GM23338 (cell line): ENCODE measurements at places on chromosomes 3 and 15. TPM values are rescaled to one million over a fixed set of nuclear protein-coding genes. Genes with fewer than 3 reads are reported as not detected.

DNA sequence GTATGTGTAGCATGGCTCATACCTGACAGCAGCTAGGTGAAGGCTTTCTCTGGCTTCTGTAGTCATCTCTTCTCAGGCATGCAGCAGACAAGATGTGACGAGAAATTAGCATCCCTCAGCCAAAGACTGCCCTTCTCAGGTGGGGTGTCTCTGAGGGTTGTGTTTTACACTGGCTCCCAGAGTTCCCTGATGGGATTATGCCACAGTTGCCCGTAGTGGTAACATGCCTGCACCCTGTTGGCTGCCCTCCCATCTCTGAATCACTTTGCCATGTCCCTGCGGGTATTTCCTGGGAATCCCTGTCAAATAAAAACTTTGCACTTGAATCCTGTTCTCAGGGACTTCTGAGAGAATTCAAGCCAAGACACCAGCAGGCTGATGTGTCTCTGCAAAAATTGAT, 70.5 kb downstream of the LRTM1 start:
- DNase-seq, result no peak

DNA sequence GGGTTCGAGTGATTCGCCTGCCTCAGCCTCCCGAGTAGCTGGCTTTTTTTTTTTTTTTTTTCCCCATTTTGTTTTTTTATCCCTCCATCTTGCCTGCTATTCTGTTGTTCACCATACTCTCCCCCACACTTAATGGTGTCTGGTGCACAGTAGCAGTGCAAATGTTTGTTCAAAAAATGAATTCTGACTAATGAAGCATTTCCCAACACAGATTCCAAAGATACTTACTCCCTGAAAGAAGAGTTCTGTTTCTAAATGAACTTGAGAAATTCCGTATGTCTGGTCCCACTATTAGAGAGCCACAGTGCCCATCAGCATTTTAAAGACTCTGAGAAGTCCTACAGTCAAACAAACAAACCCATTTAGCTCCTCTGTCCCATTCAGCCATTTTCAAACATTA, 9.5 kb downstream of the EDEM1 start:
- no peak for DNase-seq

GRCh38 chr3:52245322-52246263, at the start of gene PPM1M:
Gene PPM1M (plus strand): TSS chr3:52245759. CDS start chr3:52245825, 66 bp downstream.
- peak; percentile 83 for DNase-seq

DNA sequence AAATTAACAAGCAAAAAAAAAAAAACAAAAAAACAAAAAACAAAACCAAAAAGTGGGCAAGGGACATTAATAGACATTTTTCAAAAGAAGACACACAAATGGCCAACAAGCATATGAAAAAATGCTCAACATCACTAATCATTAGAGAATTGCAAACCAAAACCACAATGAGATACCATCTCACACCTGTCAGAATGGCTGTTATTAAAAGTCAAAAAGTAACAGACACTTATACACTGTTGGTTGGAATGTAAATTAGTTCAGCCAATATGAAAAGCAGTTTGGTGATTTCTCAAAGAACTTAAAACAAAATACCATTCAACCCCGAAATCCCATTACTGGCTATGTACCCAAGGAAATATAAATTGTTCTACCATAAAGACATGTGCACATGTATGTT, 222.4 kb upstream of the CD96 start:
- DNase-seq, result no peak

- DNase-seq, result no peak
Observed at GRCh38 chr15:93141371-93141794, 52.4 kb upstream of the RGMA start.

DNA sequence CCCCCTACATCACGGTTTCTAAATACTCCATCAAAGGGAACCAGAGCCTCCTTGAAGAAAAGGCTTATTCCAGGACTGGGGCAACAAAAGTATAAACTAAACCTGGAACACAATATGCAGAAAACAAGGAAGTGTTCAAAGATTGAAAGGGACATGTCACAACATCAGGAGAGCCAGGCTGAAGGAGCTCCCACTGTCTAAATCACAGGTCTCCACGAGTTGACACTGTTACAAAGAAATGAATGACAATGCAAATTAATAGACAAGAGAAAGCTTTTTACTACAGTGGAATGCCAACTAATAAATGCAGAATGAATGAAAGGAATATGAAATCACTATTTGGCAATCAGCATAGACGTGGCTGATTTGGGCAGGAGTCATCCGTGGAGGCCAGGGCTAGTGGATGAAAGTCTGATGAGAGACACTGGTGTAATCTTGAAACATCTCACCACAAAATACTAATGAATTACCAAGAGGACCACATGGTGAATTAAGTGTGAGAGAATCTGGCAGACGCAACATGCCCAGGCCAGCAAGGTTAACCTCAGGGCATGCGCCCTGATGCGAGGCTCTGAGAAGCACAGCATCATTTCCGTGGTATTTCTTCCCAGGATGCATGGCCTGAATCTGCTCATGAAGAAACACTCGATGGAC, 123.8 kb upstream of the TJP1 start:
- DNase-seq, result no peak

DNA sequence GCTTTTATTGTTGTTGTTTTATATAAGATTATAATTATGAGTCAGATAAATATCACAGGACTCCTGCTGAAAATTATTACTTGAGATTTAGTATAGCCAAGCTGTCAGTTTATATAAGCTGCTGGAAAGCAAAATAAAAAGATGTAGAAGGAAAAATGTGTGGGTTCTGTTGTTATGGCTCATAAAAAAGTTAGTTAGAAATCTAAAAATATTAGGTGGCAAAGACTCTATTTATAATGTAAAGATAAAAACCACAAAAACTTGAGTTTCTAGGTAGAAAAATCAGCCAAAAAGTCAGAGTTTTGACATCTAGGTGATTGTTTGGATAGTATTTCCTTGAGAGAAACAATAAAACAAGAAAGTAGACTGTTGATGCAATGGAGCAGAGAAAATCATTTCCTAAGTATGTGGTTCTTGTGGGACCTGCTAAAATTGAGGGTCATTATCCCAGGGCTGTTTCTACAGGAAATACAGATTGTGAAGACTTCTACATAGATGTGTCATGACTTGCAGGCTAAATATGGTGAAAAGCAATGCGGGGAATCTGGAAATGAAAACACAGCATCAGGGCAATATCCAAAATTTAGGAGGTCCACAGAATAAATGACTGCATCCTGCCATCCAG, 1109.6 kb upstream of the CADM2 start:
- DNase-seq, result no peak

GRCh38 chr3:102348904-102349303, 85.9 kb upstream of the ZPLD1 start:
- no peak for DNase-seq

DNA sequence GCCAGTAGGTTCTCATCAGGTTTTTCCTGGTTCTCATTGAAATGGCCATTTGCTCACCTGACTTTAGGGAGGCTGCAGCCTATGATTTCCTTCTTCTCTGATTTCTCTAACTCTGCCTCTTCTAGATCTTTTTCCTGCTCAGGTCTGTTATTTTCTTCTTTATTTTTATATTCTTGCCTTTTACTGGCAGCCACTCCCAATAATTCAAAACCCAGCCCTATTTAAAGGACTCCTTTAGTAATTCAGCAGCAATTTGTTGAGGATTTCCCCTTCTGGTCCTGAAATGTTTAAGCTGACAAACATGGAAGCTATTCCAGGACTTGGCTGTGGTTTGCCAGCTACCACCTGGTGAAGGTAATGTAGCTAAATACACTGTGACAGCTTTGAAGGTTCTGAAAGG, 201.5 kb downstream of the ZMAT3 start:
- DNase-seq, result no peak

DNA sequence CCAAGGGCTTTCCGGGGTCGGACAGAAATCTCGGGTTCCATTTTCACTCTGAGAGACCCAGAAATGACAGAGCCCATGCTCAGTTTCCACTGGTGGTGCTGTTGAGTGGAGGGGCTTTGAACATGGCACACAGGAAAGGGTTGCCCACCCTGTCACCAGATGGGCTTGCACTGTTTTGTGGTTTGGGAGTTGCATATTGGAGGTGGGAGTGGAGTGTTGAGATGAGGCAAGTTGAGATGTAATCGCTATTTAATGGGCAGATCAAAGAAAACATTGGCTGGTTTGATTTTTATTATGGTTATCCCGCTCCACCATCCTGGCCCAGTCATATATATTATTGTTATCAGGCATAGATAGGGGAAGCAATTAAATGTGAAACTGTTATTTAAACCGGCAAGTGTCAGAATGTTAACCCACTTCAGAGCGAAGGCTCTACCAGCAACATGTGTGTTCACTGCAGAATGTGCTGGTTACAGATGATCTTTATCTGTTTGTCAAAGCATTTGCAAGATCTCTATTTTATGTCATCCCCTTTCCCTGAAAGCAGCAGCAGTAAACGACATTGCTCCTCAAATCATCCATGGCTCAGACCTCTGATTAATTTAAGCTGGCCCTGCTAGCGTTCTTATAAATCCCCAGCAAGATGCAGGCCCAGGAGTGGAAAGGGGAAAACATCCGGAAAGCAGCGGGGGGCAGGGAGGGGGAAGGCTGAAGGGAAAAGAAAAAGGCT, 58.3 kb upstream of the TSEN2 start:
- DNase-seq, result peak; percentile 56

GRCh38 chr3:150933473-150933995, 28.3 kb upstream of the MINDY4B start:
- no peak for DNase-seq

DNA sequence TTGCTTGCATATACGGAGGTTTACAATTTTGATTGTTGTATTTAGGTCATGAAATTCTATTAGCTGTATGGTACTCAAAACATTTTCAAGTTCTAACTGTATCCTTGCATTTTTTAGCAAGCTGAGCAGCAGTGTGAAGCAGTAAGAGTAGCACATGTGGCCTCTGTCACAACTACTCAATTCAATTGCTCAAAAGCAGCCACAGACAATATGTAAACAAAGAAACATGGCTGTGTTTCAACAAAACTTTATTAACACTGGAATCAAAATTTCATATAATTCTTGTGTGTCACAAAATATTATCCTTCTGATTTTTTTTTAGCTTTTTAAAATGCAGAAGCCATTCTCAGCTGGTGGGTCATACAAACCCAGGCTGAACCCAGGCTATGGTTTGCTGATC, 266.7 kb upstream of the LRRN1 start:
- no peak for DNase-seq

DNA sequence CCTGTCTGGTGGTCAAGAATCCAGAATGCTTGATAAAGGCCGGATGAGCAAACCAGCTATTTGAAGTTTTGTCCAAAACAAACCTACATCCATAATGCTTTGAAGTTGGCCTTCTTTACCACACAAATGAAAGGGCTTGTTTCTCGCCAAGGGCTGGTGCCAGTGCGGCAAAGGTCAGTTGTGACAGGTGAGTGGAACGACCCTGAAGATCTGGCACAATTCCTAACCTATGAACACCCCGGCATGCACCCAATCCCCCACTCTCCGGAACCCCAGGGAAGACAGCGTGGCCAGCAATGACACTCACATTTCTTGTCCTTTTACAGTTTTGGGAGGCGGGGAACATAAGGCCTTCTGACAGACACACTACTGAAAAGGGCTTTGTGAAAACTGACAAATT, 90.6 kb downstream of the ATP10A start:
- no peak for DNase-seq

- no peak for DNase-seq
Observed at GRCh38 chr3:192106543-192106942, 620.8 kb downstream of the FGF12 start.

DNA sequence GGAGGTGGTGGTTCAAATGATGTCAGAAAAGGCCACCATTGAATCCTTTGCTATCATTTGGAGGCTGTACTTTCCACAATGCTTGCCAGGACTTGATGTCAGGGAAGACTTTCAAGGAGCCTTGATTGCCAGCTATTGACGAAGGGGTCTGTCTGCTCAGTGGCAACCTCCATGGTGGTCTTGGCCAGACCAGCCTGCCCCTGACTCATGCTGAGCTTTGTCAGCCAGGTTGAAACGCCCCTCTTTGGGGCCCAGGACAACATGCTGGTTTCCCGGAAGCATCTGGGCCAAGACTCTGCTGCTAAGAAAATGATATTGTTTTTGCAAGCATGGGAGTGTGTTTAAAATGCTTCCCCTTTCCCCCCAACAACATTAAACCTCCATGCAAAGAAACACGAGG, 26.7 kb downstream of the CGNL1 start:
- DNase-seq, result no peak

DNA sequence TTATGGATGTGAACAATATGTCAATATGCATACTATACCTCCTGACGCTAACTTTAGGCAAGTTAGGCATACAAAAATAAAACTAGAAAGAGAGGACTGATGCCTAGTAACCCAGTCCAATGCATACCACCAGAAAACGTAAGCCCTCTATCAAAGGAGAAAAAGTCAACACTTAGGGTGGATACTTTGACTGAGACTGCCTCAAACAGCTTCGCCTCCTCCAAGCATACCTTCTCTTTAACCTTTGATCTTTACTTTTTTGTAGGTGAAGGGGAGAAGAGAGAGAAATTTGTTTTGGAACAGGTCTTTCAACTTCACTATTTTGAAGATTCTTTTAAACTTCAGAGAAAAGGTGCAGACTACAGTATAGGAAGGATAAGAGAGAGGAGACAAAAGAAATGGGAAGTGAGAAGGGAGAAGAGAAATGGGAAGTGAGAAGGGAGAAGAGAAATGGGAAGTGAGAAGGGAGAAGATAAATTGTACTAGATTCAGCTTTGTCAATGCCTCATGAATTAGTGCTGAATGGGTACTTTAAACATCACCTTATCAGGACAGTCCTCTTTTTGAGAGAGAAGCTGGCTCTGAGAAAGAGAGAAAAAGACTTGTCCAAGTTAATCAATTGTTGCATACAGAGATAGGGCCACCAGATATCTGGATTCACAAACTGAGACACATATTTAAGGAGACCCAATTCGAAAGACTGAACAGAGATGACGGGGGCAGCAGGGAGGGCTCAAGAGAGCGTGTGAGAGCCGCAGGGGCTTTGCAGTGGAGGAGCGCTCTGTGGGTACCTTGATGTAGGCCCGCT, 1.0 kb downstream of the P3H2 start:
- DNase-seq, result no peak

GRCh38 chr3:156643729-156644389, 30.5 kb upstream of the TIPARP start:
- DNase-seq, result peak; percentile 15

GRCh38 chr15:71701808-71702207, 108.5 kb upstream of the NR2E3 start:
- DNase-seq, result no peak

- no peak for DNase-seq
Observed at GRCh38 chr3:129346695-129347457, 68.2 kb downstream of the HMCES start.

GRCh38 chr3:5840056-5840455, 652.5 kb downstream of the EDEM1 start:
- no peak for DNase-seq

GP5 gene
- polyA plus RNA-seq, result 0.15 TPM in 1 of 2 replicates, not detected in the other

TRIM42 gene
- polyA plus RNA-seq, result not detected in 2 replicates

DOCK3 gene
- 2.2 and 2.4 TPM in 2 replicates for polyA plus RNA-seq

EPHB3 gene
- polyA plus RNA-seq, result 0.54 and 0.57 TPM in 2 replicates

IL5RA gene
- polyA plus RNA-seq, result not detected in 2 replicates

ECE2 gene
- polyA plus RNA-seq, result 0.48 TPM in 1 of 2 replicates, not detected in the other
